AG10803 (cell line): ENCODE measurements at places on chromosomes 6 and 20.

GRCh38 chr6:132494954-132495353, 18.0 kb downstream of the STX7 start:
- DNase-seq: no peak

GRCh38 chr6:137175157-137175867, 1.9 kb upstream of the IL22RA2 start:
- no peak for DNase-seq

GRCh38 chr6:43862925-43863324, 92.9 kb downstream of the VEGFA start:
- no peak for DNase-seq

- no peak for DNase-seq
These were observed 5.3 kb upstream of the BPIFB1 start for GRCh38 chr20:33277471-33278441.

GRCh38 chr6:101393251-101393828, at the start of gene GRIK2:
GRIK2 (plus strand) TSS chr6:101393708.
- DNase-seq: peak; percentile 39

DNA sequence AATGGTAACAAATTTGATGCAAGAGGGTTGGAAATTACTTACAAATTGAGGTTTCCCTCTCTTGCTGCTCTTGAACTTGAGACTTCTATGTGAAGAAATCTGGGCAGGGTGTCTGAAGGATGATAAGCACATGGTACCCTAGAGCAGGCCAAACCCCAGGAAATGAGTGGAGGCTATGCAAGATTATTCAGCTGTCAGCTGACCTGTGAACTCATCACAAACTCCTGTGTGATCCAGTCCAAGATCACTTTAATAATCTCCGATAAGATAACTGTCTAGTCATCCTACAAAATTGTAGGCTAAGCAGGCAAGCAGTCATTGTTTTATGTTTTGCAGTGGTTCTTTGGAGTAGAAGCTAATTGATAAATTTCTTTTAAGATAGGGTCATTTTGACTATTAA, 213.1 kb downstream of the BTBD3 start:
- no peak for DNase-seq

GRCh38 chr6:169946971-169947370, 195.5 kb downstream of the ERMARD start:
- no peak for DNase-seq

DNA sequence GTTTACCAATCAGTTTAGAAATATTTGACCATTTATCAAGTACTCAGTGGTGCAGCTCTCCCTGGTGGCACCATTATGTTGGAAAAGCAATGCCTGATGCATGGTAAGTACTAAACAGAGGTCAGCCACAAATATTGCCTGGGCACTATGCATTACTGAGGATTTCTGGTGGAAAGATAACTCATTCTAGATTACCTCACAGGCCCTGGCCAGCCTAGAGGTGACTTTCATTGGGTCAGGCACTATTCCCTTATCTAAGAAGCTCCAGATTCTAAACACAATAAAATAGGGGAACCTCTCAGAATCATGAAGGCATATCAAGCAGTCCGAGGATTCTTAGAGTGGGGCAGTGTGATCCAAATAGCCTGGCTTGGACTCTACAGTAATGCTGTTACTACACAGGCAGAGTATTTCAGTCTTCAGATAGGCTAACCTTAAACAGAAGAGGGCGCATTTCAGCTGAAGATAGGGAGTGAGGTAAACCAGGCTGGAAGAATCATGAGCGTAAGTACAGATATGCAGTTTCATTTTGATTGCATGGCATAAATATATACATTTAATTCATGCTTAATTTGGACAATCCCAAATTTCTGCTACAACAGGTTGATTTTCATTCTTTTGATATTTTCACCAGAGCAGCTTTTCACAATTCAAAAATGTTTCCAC, 12.1 kb downstream of the LGSN start:
- DNase-seq: peak; percentile 51
